Neural crest cell (in vitro differentiated cells): ENCODE measurements at places on chromosomes 3 and 15. TPM values are rescaled to one million over a fixed set of nuclear protein-coding genes. Genes with fewer than 3 reads are reported as not detected.

DNA sequence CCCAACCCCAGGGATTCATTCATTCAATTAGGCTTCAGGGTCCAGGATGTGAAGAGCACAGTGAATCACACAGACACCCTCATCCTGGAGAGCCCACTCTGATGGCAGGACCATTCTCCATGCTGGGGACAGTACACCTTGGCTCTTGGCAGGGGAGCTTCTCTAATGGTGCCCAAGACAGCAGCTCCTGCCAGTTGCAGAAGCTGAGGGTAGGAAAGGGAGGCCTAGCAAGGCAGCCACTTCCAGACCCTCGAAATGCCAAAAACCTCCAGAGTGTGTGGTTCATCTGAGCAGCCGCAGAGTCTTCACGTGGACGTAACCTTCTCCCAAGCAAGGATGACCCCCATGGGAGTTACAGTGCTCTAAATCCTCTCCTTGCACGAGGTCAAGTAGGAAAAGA is 186.2 kb downstream of the XXYLT1 start:
- H3K4me1 ChIP-seq = peaks cover 36% of the 10 kb centered on the region
- no peak overlapping the region for H3K4me3 ChIP-seq
- H3K27ac ChIP-seq = no peak overlapping the region
- DNase-seq = no peak
- no peaks in the 10 kb centered on the region for H3K27me3 ChIP-seq

Gene PIGZ
- total RNA-seq = 1.9 TPM in 2 replicates

GRCh38 chr3:68249265-68249664 is 594.9 kb upstream of the SUCLG2 start:
- no peaks in the 10 kb centered on the region for H3K4me1 ChIP-seq
- no peak for DNase-seq
- peaks cover 9% of the 10 kb centered on the region for H3K27me3 ChIP-seq
- H3K27ac ChIP-seq = no peak overlapping the region

GRCh38 chr3:52469001-52469400 is 13.6 kb downstream of the NISCH start:
- no peaks in the 10 kb centered on the region for H3K27me3 ChIP-seq
- DNase-seq = no peak
- H3K4me3 ChIP-seq = no peak overlapping the region
- H3K27ac ChIP-seq = peak overlapping the region; percentile 62
- no peaks in the 10 kb centered on the region for H3K4me1 ChIP-seq

Gene PLA2G4D
- not detected in 2 replicates for total RNA-seq
